ENCODE measurements at places on chromosomes 5 and 9.

DNA sequence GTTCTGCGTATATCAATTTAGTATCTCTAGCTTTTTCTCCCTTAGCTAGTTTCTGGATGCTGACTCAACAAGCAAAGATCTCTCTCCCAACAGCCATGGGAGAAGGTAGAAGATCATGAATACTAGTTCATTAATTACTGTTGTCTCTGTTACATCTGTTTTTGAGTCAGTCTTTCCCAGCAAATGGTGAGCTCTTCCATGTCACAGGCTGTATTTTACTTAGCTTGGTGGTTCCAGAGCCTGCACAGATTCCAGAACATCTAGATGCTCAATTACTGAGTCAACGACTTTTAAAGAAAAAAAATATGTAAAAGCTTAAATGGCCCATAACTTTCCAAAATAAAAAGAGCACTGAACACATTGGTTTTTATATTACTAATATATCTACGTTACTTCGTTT lies 307.2 kb downstream of the NSG2 start:
- no peak for DNase-seq

DNA sequence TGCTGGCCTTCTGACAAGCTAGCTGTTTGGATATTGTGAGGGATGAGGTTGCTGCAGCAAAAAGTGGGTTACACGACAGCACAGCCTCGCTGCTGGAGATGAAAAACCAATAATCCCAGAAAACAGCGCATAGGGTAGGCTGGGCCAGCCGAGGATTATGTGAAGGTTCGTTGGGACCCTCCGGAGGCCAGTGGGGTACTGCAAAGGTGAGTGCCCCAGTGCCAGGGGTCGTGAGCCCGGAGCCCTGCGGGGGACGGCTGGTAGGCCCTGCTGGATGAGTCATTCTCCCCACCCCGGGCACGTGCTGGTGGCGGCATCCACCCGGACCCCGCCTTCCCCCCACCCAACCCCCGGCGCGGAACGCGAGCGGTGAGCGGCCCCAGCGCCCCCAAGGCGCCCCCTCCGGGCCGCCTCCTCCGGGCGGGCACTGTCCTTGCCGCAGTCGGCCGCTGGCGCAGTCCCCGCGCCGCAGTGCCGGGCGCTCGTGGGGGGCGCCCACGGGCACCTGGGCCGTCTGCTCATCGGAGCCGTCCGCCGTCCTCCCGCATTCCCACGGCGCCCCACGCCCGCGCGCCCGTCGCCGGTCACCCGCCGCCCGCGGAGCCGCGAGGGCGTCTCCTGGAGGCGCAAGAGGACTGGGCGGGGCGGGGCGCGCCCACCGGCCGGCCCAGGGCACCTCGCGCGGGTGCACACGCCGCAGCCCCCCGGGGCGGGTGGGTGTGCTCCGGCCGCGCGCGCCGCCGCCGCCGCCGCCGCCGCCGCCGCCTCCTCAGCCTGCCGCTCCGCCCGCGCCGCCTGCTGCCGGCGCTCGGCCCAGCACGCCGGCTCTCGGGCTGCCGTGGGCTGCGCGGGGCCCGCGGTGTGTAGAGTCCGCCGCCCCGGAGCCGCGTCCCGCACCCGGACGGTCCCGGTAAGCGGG lies at the start of gene PHF24:
Gene PHF24 (plus strand): TSS at position 794 of the 919 bp plus-strand sequence. CDS start 13,014 bp downstream, outside the sequence.
- no peak for DNase-seq

DNA sequence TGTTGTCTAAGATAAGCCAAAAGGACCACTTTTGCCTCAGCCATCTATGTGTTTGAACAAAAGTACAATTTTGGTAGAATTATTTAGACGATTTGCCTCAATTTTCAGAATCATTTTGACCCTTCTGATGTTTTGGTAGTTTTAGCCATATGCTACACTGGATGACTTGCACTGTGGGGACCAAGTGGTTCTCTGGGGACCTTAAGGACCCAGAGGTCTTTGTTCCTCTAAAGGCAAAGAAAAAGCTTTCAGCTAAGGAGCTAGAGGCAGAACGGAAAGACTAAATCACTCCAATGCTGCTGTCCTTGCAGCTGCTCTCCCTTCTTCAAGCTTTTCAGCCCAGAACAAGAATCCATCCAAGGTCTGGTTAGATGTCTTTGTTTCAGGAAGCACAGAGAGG lies 51.0 kb upstream of the APC start:
- DNase-seq: no peak

- DNase-seq: no peak
Observed at GRCh38 chr5:1383886-1384401, 39.0 kb upstream of the CLPTM1L start.

DNA sequence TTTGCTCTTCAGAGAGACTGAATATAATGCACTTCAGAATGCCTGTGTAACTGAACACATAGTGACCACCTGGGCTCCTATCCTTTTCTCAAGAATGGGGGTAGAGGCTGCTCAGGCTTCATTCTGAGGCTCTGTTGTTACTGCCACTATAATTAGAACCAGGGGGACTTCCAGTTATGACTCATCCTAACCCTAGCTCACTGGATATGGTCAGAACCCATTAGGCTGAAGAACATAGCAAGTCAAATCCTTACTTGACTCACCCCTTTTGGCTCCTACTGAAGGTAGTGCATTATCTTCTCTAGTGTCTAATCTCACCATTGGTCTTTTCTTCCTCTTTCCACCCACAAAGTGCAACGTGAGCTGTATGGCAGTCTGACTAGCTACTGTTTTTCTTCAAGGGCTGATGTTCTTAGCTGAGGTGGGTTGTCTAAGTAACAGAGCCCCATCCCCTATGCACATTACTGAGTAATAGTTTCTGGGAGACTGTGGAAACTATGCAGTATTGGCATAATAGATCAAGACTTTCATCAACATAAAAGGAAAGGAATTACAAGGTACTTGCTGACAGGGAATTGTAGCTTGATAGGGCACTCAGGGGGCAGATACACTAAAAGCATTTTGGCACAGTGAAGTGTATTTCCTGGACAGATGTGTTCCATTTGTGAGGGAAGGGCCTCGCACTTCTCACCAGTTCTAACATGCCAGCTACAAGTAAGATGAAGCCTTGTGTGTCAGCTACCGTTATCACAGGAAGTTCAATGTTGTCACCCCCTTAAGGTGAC lies 431.0 kb upstream of the MEF2C start:
- DNase-seq: no peak

DNA sequence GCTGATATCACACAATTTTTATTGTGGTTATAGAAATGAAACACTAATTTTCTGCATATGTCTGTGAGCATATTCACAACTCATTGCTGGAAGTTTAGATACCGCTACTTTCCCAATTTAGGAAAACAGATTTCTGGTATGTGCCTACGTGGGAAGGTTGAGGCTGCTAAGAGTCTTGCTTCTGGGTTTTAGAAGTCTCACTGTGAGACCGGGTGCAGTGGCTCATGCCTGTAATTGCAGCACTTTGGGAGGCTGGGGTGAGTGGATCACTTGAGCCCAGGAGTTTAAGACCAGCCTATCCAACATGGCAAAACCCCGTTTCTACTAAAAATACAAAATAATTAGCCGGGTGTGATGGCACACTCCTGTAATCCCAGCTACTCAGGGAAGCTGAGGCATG lies 39.6 kb downstream of the UBAP1 start:
- DNase-seq: no peak

DNA sequence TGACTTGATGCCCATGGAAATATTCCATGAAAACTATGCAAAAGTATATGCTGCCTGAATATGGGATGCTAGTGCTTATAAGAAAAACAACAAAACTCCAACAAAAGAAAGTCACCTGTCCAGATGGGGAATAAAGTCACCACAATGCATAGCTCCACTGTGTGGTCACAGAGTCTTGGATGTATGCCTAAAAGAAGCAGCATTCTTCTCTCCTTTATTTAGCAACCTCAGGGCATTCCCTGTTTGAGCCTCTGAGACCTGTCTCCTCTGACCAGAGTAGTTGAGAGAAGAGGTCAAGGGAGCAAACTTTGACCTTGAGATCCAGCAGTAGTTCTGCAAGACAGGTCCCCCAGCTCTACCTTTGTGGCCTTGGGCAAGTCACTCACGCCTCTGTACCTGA lies 287.5 kb downstream of the MED10 start:
- DNase-seq: no peak

- DNase-seq: no peak
Observed at GRCh38 chr5:29085142-29085541, 2046.8 kb upstream of the CDH9 start.

GRCh38 chr9:131608493-131609037 lies 63.2 kb downstream of the PRRT1B start:
- DNase-seq: no peak

DNA sequence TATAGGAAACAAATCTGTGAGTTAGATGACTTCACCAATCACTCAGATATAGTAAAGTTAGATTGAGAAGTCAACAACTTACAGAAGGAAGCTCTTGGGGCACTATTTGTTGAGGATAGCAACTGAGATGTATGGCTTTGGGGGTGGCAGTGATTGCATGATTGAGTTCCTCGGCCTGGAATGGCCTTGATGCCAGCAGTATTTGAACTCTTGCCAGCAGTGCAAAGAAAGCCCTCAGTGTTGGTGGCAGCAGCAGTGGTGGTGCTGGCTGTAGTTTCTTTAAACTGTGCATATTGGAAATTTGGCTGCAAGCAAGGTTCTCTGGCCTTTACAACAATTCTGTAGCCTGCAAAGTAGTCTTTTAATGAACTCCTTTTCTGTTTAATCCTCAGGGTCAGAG lies 41.4 kb upstream of the PJA2 start:
- DNase-seq: no peak

DNA sequence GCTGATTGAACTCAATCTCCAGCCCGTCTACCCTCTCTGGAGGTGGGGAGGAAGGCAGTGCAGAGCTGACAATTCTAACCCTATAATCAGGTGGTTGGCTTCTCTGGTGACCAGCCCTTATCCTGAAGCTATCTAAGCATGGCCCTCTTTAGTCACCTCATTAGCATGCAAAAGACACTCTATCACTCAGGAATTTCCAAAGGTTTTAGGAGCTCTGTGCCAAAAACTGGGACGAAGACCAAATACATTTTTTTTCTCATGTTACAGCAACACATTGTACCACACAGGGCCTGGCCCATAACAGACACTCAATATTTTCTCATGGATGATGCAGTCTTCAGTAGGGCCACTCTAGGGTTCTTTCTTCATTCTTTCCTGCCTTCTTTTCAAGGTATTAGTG lies 118.8 kb upstream of the VLDLR start:
- no peak for DNase-seq

GRCh38 chr5:68240202-68240601 lies 24.6 kb downstream of the PIK3R1 start:
- no peak for DNase-seq

DNA sequence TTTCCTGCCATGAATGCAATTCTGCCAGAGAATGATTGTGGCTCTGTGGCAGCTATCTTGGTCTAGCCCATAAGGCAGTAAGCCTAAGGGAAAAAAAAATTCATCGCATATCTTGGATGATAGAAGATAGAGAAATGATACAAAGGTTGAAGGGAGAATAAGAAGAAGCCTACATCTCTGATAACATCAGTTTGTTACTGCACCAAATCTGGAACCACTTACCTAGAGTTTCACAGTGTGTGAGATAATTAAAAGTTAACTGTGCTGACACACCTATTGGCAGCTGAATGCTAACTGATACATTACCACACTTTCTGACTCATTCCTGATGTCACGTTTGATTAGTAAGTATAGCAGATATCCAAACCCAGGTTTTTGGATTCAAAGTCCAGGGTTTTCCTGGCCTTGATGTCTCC lies 91.6 kb upstream of the TAF11L2 start:
- DNase-seq: no peak

DNA sequence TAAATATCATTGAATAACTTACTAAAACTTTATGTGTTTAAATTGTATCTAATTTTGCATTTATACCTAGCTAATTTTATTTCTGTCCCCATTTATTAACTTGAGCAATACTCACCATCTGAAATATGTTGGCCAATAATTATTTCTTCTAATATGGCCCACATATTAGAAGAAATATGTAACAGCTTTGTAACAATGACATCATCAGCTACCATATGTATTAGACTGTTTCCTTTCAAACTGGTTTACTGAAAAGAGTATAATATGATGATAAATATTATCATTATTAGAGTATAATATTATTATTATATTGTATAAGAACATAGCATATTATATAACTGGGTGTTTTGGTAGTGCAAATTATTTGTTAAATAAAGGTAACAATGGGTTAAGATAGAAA lies 220.5 kb downstream of the FBXL7 start:
- no peak for DNase-seq

GRCh38 chr5:60540856-60541805 lies 158.8 kb downstream of the DEPDC1B start:
- DNase-seq: no peak

DNA sequence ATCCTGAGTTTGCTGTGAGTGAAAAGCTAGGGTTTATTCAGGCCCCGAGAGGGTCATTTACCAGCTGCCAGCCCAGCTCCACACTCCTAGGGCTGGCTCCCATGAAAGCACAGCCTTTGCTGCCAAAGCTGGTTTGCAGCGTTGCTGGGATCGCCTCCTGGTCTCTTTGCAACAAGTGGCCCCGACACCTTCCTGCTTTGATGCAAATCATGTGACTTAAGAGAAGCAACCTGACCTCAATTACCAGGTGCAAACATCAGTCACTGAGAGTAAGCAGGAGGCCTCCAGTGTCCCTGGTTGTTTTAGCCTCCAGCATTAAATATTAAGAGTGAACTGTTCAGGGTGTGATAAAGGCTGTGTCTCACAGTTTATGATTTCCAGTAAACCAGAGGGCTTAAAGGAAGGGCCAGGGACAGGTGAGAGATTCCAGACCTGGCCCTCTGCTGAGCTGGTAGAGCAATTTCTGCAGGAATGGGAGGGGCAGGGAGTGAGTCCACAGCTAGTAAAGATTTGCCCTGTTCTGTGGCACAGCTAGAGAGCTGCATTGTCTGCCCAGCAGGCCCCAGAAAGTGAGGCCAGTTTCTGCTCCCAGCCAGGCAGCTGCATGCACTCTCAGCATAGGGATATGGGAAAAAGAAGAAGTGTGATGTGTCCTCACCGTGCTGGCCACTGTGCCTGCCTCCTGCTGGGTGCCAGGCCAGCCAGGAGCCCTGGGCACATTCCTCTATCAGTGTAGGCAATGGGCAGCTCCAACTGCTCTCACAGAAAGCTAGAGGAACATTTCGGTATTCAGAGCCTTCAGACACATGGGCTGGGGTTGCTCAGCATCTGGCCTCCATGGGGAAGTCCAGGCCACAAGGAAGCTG lies 58.0 kb downstream of the SLC22A5 start:
- DNase-seq: no peak

GRCh38 chr5:59769832-59770231 lies 123.7 kb downstream of the PDE4D start:
- no peak for DNase-seq

- DNase-seq: no peak
Observed at GRCh38 chr9:134680393-134681060, 38.9 kb downstream of the COL5A1 start.

DNA sequence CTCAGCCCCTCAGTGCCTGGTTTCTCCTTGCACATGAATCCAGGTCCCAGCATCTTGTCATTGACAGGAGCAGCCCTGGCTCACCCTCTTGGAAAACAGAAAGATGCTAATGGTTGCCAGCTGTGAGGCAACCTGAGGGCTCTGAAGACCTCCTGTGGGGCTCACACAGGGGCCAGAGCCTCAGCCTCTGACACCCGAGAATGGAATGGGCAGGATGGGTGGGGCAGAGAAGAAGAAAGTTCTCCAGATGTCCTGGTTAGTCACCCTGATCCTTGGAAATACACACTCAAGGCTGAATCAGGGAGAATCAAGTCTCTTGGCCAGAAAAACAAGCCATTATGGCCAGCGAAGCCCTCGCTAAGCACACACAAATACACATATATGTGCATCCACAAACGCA lies 32.3 kb upstream of the SPATA31E1 start:
- DNase-seq: no peak

- DNase-seq: no peak
Observed at GRCh38 chr5:170479484-170479883, 24.3 kb upstream of the KCNIP1 start.
